ENCODE measurements at places on chromosomes 16 and 17.

DNA sequence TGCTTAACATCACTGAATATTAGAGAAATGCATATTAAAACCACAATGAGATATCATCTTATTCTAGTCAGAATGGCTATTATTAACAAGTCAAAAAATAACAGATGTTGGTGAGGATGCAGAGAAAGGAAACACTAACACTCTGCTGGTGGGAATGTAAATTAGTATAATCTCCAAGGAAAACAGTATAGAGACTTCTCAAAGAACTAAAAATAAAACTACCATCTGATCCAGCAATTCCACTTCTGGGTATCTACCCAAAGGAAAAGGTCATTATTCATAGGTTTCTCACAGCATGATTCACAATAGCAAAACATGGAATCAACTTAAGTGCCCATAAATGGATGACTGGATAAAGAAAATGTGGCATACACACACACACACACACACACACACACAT lies 166.4 kb downstream of the CEP112 start:
- no peak for DNase-seq

GRCh38 chr16:73057291-73058210 lies 9.6 kb upstream of the ZFHX3 start:
- no peak for DNase-seq

DNA sequence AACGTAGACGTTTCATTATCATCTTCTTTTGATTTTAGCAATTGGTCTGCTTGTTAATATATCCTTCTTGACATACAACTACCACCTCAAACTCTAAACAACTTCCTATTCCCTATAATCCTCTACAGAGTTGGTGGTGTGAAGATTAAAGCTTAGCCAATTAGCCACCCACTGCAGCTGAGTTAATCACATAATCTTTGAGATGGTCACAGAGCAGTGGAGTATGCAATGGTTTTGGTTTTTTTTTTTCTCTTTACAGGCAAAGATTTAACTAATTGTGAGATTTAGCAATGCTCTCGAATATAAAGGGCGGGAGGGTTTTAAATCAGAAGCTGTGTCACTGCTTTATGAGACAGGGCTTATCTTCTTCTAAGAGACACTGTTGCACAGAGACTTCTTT lies 37.0 kb downstream of the STX8 start:
- no peak for DNase-seq

- DNase-seq = no peak
These were observed 86.3 kb downstream of the VPS53 start for GRCh38 chr17:628089-628941.

GRCh38 chr17:76005263-76006149 lies 4.9 kb downstream of the CDK3 start:
- DNase-seq = peak; percentile 83

- DNase-seq = peak; percentile 50
These were observed 313.7 kb downstream of the MAF start for GRCh38 chr16:79286646-79287423.

- no peak for DNase-seq
These were observed 33.7 kb downstream of the IST1 start for GRCh38 chr16:71929048-71929447.

DNA sequence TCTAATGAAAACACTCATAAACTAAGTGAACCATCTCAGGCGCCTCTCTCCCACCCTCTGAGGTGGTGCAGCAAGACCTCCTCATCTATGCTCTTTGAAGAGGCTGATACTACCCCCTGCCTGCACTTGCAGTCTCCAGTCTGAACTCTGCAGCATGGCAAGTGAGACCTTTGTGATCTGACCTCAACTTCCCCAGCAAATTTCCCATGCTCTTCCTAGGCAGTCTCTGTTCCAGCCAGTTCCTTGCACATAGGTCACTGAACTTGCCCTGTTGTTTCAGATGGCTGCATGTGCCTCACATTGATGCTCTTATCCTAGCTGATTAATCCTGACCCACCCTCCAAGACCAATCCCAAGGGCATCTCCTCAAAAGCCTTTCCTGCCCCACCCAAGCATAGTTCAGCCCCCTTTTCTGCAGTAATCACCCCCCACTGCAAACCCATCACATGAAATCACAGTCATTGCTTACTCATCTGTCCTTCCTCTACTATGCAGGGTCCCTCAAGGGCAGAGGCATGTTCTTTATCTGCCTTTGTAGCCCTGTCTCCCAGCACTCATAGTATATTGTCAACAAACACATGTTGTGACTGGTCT lies 42.0 kb downstream of the TBX21 start:
- no peak for DNase-seq

- DNase-seq = no peak
These were observed 70.1 kb upstream of the MPHOSPH6 start for GRCh38 chr16:82240111-82240510.

DNA sequence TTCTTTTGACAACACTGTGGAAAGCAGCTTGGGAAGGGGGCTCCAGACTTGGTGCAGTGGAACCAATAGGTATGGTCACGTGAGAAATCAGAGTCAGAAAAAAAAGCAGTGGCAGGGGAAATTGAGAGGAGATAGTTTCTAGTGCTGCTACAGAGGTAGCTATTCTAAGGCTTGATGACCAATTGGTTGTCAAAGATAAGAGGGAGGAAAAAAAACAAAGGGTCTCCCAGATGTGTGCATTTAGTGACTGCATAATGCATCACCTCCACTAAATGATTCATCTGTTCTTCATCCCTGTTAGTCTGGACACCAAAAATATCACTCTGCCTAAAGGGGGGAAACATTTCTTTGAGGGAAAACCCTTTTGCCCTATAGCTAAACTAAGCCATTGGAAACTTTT lies 56.5 kb downstream of the PIGL start:
- no peak for DNase-seq

DNA sequence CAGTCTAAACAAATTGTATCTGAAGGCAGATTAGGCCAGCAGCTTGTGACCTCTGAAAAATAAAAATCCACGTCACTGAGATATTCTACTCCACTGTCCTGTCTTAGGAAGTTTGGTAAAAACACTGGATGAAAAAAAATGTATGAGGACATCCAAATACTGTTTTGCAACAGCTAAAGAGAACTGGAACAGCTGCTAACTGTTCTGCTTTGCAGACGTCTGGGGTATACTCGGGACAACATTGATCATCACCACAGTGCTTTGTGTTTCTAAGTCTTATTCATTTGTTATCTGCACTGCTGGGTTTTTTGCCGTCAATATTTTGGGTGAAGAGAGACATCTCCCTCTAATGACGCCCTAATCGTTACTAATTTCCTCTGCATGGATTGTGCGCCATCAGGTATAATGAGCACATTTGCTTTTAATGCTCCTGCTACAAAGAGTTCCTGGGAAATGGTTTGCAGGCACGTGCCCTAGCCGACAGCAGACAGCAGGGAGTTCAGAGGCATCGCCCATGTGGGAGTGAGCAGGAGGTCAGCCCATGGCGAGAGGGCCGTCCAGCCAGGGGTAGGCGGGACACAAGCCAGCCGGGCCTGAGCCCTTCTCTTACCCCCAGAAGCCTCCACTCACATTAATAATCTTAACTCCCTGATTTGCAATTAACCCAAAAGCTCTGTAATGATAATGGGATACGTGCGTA lies 87.0 kb downstream of the CBLN1 start:
- DNase-seq = no peak

DNA sequence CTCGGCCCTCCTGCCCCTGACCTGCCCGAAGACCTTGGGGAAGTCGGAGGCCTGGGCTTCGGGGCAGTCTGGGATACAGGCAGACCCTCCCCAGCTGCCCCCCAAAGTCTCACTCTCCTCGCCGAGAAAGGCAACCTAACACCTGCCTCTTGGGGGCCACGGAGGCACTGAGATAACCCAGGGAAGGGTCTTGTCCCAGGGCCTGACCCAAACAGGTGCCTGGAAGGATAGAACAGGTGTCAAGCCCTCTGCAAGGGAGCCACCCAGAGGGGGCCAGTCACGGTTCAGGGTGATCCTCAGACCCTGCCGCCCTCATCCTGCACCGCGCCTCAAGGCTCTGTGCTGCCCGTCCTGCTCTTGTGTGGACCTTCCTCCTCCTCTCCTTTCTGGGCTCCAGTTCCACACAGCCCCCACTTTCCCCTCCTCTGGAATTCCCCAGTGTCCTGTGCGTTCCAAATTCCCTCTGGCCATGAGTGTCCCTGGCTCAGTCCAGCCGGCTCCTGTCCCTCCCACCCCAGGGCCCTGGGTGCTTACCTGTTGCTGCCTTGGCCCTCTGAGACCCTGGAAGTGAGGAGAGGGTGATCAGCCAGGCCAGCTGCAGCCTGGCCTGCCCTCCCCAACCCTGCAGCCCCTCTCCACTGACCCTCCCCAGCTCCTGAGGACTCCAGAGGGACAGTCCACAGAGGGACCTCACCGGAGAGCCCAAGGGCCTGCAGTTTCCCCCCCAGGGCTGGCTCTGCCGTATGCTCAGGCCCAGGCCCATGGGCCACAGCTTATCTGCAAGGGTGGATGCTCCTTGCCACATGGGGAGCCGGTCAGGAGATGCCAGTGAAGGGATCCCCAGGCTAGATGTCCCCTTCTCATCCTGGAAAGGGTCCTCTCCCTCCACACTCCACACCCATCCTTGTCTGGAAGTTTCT lies 3.8 kb downstream of the PRSS27 start:
- no peak for DNase-seq

GRCh38 chr16:22326771-22327445 lies 29.7 kb downstream of the POLR3E start:
- peak; percentile 13 for DNase-seq

DNA sequence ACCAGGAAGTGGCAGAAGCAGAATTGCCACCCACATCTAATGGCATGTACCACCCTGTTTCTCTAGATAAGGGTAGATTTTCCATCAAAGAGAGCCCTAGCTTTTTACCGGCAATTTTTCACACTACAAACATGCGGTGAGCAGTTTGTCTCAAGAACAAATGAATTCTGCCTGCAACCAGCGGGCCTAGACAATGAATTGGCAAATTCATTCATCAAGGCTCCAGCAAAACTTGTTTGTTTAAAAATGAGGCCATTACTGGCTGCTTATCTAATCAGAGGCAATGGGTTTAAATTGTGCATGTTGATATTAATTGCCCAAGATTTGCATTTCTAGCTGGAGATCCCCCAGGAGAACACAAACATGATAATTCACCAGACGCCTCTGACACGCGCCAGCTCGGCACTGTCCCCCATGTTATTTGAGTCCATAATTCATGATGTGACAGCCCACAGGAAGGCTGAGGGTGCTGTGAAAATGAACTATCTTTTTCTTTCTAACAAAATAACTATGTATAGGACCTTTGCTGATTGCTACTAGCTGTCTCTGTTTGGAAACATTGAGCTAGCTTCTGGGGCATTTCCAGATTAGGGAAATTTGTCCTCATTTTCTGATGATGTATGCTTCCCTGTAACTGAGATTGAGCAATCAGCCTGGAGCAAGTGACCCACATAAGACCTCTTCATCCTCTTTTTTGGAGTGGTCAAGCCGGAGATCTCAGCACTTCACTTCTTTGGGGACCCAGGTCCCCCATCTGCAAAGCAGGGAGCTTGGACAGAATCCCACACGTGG lies 80.8 kb downstream of the CNGB1 start:
- no peak for DNase-seq

GRCh38 chr16:3013491-3013951 lies 798 bp downstream of the CLDN9 start:
- DNase-seq = no peak

DNA sequence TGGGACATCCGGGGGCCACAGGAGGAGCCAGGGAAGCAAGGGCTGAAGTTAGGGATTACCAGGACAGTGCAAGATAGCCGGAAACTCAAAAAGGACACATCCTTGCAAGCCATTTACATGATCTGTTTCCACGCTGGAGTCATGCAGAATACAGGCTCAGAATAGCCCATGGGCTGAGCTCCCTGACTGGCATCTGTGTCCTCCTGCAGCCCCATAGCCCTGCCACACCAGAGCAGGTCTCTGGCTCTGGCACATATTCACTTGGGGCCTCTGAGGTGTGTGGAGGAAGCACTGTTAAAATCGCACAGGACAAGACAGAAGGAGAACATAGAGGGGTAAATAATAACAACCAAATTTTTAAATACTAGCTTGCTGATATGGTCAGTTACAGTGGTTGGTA lies 65.8 kb downstream of the ELAC2 start:
- DNase-seq = no peak

DNA sequence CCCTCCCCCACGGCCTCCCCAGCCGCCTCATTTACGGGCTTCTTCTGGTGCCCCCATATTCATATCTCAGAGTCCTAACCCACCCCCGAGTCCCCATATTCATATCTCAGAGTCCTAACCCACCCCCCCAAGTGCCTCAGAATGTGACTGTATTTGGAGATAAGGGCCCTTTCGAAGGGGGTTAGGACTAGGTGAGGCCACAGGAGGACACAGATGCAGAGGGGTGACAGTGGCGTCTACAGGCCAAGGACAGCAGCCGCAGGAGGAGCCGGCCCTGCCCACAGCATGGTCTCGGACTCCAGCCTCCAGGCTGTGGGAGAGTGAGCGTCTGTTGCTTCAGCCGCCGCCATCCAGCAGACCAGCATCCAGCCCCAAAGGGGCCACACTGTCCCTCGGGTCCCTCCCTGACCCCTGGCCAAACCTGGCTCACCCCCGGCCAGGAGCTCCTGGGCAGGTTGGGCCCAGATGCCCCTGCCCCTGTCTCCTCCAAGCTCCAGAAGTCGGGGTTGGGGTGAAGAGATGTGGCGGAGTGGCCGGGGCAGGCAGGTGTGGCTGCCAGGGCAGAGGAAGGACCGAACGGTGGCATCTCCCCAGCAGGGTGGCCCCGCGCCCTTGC lies 25.5 kb downstream of the CACNA1H start:
- no peak for DNase-seq

DNA sequence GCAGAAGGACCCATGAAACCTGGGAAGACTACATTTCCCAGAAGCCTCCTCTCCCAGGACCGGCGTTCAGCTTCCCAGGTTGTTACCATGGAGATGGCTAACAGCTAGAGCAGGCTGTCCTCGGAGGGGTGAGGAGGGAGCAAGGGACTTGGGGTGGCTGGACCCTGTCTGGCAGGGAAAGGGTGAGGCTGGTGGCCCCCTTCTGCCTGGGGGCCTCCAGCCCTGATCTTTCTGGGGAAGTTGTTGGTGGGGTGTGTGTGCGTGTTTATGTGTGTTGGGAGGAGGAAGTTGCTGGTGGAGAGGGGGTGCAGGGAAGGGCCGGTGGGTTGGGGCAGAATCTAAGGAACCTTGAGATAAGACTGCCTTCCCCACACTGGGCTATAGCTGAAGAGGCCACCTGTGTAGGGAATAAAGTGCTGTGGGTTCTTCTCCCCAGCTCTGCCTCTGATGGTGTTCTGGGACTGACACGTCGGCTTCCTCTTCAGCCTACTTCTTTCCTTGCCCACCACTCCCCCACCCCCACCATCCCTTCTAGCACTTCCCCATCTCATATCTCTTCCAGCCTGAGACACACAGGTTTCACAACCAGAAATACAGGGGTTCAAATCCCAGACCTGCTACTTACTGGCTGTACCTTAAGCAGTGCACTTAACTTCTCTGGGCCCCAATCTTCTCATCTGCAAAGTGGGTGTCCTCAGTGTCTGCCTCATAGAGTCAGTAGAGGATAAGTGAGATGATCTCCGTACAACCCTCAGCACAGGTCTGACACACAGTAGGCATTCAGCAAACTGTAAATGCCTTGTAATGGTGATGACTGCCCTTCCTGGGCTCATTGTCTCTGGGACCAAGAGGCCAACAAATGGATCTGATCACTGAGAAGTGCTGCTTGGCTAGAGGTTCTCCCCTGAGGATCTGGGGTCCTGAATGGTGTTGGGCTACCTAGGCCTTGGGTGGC lies at the start of gene DRC7:
DRC7 (plus strand) TSS at position 82 of the 955 bp plus-strand sequence. CDS start 3,144 bp downstream, outside the sequence.
- peak; percentile 32 for DNase-seq
